ENCODE measurements at places on chromosomes 1 and 21.

DNA sequence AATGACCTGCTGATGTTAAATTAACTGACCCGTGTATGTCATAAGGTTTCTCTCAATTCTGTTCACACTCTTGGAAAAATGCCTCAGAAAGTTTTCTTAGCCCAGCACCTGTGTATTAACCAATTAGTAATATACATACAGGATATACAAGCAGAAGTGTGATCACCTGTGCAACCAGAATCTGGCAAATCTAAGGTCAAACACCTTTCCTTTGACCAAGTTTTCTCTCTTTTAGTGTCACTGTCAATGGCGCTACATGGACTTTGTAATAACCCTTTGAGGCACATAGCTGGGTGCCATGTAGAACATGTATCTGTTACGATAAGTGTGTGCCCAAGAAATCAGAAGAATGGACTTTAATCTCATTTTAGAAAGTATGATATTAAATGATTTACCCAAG lies 1.1 kb downstream of the NCSTN start:
- no peak for DNase-seq

DNA sequence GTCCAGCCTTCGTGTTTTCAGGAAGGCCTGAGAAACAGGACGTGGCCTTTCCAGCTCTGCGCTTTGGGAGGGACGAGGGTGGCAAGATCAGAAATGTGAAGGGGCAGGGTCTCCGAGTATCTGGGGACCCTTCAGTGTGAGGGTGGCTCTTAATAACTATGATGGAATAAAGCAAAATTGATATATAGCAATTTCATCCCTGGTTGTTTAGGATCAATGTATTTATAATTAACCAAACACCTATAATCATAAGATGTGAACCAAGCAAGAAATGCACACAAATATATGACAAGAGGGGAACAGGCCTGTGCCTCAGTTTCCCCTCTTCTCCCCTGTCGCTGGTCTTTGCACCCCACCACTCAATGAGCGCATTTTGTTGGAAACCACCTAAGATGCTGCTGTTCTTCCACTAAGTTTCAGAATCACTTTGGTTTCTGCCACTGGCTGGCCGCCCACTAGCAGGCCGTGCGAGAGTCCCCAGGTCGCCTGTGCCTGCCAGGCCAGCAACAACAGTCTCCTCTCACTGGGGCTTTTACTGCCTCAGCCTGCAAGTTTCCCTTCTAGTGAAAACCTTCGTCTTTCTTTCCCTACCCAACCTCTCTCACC lies 36.6 kb downstream of the UBASH3A start:
- DNase-seq: no peak

DNA sequence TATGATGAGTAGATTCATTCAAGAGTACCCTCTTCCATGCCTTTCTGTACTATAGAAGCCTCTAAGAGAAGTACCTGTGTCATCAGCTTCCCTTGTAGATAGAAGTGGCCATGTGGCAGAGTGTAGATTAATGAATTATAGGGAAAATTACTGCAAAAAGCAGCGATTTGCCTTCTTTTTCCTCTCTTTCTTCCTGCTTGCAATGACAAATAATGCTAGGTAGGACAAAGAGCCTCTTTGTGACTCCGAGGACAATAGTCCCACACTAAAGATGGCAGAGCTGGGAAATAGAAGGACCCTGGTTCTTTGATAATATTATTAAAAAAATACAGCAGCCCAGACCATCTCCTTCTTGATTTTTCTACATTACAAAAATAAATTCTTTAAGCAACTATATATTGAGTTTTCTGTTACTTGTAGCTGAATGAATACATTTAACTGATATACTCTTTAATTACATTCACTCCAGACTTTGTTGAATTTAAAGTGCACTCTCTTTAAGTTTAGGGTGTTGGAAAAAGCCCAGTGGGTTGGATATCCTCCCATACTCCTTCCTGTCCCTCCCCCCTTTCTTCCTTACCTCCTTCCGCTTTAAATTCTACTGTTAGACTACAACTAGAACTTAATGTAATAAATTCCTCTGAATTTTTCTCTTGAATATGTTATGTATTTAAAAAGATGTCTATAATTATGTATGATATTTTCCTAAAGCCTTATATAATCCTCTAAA lies 198.2 kb upstream of the APP start:
- no peak for DNase-seq

DNA sequence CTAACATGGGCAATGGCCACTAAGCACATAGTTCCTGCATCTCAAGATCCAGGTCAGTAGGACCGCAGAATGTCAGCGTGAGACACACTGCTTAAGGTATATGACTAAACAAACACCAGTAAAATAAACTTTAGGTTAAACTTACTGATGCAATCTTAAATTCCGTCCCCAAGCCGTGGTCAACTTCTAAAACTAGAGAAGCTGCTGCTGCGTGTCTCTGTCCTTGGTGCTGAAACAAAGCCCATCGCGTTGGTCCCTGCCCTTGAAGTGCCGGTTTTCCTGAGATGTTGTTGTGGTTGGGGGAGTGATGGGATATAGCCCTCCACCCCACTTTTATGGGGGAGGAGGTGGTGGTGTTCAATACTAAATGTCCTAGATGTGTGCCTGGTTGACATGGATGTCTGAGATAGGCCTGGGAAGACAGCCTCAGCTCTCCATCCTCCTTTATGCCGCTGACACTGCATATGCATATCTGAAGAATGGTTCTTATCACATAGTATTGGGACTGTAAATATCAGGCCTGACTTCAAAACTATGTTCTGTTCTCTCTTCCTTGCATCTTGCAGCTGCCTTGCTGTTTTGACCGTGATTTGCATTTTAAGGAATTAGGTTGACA lies 72.0 kb upstream of the KCNA3 start:
- DNase-seq: peak; percentile 17

DNA sequence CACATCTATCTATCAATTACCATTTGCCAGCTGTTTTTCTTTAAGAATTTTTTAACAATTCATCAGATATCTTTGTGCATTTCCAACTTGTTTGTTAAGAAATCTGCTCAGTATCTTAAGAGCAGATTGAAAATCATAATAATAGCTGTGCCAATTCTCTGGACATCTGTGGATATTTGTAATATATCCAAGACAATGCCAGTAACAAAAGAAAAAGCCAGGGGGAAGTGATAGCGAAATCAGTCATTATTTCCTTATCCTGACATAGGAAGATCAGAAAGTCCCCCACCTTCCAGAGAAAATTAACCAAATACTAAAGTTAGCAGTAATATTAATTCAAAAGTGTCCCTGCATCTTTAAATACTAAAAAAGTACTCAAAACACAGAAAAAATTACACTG lies 217.1 kb downstream of the RERE start:
- DNase-seq: no peak

DNA sequence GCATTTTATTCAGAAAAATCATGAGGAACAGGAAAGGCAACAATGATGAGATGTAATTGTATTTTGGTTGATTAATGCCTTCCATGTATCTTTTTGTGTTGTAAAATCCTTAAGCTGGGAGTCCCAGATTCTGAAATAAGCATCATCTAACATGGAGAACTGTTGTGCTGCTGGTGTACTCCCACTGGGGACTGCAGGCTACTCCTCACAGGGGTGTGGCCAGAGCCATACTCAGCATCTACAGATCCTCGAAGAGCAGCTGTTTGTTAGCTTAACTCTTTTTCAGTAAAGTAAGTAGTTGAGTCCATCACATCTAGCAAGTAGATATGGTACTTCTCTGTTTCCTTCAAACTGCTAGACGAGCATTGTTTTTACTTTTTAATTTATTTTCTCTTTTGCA lies 358.0 kb downstream of the BRINP3 start:
- DNase-seq: no peak

DNA sequence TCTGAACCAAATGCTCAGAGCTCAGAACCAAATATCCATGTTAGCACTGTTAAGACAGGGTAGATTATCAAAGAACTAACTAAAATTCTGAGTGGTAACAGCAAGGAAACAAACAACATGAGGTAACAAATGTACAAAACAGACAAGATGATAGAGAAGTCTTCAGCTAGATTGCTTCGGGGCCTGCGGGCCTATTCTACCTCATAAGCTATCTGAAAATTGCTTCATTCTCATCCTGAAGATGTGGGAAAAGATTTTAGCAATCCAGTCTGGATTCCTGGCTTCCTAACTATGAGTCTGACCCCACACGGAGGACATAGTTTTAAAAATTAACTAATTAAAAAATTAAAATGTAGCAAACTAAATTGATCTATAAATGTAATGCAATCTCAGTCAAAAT lies 9.2 kb upstream of the QSOX1 start:
- DNase-seq: no peak

DNA sequence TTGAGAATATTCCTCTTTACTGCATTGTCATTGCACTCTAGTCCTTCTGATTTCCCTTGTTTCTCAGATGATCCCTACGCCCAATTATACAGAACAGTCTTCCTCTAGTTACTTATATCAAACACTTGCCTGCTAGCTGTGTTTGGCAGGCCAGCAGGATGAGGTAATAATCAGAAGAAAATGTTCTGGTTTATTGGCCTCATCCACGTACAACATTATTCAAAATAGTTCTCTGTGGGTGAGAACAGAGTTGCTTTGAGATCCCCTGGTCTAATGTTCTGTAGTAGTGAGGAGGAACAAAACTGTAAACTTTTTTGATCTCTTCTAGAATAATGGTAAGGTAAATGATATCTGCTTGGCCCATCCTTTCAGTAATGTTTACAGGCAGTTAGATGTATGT lies 22.3 kb upstream of the C1orf105 start:
- DNase-seq: no peak

DNA sequence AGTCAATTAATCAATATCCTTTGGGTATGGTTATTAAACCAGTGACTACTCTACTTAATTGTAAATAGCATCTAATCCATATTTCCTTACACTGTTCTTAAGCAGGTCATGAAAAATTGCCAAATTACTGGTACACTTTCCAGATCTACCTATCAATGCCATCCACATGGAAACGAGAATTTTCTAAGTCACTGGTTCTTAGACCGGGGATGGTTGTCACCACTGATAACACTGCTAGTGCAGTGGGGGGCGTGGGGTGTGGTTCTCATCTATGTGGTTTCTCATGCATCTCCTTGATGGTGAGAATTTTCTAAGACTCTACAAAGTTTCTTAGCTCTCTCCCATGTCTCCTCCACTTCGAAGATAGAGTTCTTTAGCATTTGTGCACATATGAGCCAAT lies 63.7 kb upstream of the COG2 start:
- DNase-seq: no peak

GRCh38 chr1:16617778-16618580 lies 4.6 kb upstream of the NBPF1 start:
- DNase-seq: no peak

DNA sequence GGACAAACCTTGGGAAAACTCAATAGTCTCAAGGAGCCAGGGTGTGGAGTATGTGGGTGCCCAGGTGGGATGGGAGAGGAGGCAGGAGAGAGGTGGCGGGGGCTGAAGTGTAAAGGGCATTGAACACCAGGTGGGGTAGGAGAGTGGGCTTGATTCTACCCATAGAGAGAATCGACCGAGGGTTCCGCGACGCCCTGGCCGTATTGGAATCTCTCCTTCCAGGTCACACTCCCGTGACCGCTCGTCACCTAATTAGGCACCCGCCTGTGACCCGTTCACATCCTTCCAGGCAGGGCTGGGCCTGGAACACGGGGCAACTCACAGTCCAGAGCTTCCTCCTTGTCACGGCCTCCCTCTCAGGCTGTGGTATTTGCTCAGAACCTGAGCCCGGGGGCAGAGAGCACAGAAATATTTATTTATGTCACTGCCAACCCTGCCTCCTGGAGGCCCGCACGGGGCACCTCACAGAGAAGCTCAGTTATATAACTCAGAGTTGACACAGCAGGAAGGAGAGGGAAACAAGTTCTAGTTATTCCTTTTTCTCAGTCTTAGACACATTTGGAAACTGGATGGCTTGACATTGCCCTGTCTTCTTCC lies 12.0 kb downstream of the NCMAP start:
- no peak for DNase-seq

DNA sequence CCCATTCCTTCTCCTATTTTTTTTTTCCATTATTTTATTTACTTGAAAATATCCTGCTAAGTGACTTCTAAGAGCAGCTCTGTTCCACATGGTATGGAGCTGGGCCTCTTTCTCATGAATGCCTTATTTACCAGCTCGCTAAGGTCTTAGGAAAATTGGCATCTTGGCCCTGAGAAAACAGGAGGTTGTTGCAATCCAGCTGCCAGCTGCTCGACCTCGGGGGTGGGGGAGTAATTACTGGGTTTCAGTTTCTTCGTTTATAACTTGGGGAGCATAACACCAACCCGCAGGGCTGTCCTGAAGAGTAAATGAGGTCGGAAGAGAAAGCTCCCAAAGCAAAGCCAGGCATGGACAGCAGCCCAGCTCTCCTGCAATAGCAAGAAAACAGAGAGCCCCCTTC lies 176.3 kb downstream of the AJAP1 start:
- no peak for DNase-seq

DNA sequence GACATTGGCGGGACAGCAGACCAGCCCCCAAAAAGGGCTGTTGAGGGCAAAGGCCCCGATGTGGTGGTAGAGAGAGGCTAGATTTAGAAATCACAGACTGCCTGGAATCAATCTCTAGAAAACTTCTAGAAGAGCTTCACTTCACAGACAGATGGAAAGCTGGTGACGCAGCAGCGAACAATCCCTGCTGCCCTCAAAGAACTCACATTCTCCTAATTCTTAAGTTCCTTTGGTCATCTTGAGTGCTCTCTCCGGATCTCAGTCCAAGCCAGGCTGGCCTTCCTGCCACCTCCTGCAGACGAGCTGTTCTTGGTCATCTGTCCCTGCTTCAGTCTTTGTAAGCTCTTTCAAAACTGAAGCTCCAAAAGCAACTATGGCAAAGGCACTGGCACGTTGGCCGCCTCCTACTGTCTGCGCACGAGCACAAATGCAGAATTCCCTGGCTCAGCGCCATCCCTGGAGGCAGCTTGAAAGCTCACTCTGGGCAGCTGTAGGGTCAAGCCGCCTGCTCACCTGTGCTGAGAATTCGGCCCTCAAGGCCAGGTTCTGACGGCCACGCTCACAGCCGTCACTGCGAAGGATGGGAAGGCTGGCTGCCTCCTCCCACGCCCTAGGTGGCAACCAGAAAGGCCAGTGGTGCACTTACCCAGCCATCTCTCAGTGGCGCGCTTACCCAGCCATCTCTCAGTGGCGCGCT lies 110.6 kb downstream of the NPHP4 start:
- no peak for DNase-seq

GRCh38 chr1:86975993-86976550 lies 61.6 kb downstream of the HS2ST1 start:
- DNase-seq: no peak

GRCh38 chr1:62720946-62721554 lies 32.9 kb upstream of the DOCK7 start:
- DNase-seq: no peak

DNA sequence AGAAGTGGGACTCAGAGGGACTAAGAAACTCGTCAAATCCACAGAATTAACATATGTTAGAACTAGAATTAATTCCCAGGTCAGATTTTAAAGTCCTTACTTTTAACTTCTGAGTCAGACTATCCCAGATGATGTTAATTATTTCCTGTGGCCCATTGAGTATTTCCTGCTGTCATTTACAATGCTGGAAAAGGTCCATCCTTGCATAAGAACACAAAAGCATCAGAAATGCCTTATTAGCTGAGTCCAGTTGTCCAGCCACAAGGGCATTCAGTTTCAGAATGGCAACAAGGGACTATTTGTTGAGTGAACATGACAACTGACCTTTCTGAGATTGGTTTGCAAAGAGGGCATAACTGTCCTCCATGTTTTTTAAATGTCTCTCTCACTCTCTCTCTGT lies 16.5 kb upstream of the HIVEP3 start:
- no peak for DNase-seq
